NCI-H524 treated with DMSO at 0.1 percent for 48 hours (cell line): ENCODE measurements at places on chromosomes 6 and 20.
A peak's percentile ranks its signal among the peaks of the same experiment; 100 is the strongest.

DNA sequence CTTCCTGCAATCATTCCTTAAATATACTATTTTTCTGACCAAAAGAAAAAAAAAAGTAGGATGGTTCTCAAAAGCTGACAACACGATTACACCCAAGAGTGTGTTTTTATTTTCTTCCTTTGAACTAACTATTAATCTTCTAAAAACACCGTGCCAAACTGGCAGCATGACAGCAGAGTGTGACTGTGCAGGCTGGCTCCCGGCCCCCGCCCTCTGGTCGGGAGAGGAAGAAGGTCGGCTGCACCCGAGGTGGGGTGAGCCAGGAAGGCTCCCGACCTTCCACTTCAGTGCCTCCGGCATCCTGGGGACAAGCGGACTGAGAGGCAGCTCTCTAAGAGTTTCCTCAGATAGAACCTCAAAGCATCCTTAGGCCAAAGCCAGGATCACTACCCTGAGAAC is 29.2 kb downstream of the SLC22A23 start:
- DNase-seq = no peak

DNA sequence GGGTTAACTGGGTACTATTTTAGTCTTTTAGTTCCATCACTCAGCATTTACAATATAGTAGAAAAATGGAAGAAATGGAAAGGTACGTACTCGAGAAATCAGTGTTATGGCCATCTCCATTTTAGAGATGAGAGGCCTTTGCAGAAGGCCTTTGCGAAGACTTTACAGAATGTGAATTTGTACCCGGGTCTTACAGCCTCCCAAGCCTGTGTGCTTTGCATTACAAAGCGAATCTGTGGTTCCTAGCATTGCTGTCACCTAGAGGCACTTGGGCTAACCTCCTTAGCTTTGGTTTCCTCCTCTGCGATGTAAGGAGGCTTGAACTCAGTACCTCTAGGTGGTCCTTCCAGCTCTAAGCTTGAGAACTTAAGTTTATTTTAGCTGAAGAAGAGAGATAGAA is 10.9 kb downstream of the VAPB start:
- DNase-seq = no peak

DNA sequence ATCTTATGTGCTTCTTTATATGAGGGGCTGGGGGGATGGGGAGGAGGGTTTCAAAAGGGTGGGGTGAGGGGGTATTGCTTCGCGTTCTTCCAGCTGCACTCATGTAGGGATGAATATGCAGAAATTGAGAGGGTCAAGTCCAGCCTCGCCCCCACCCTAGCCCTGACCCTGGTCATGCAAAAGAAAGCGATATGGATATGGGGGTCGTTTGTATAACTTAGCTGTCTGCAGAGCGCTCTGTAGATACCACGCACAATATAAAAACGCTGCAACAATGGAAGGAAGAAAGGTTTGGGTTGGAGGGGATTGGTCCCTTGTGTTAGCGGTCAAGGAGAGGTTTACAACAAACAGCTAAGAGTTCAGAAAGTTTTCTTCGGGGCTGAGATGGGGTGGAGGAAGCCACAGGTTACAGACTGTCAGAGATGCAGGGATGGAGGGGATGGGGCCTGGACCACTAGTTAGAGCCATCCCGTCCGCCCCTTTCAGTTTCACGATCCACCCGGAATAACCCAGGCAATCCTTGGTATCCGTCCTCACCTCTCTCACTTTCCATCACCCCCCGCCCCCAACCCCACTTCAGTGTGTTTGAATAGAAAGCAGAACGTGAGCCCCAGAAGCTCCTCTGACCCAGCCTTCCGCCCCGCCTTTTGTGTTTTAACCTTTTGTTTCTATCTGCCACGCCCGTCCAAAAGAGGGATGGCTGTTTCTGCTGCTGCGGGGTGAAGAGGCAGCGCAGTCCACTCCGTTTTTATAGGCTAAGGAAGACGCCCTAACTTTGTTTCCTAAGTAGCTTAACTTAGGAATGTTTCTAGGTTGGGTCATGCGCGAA is 73.5 kb downstream of the SOX4 start:
- no peak for DNase-seq

DNA sequence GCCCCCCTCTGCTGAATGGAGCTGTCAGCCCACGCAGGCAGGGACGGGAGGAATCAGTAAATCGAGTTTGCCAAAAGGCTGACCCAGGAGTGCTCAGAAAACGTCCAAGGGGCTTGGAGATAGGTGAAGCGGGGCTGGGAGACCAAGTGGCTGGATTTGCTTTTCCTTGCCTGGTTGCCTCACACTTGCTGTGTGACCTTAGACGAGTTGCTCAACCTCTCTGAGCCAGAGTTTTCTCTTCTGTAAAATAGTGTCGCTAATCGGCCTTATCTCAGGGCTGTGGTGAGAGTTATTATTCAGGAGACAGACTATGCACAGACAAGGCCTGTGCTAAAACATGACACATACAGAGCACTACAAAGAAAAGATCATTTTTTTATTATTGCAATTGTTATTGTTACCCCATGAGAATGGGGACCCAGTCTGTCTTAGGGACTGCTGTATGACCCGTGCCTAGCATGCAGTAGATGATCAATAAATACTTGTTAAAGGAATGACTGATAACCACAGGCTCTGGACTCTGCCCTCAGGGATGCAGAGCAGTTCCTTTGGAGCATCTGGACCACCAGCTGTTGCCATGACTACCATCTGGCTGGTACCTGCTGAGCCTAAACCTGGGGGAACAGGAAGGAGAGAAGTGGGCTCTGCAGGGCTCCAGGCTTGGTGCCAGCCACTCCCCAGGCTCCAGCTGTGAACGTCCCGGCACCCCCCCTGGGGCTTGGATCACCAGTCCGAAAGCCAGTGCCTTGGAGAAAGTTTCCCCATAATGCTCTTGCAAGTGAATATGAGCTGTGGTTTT is 901 bp downstream of the KCNK15 start:
- peak; percentile 85 for DNase-seq

GRCh38 chr20:38776363-38776762 is 28.1 kb downstream of the ACTR5 start:
- no peak for DNase-seq

- DNase-seq = no peak
Measured at GRCh38 chr6:111195656-111196055, 108.4 kb downstream of the SLC16A10 start.

DNA sequence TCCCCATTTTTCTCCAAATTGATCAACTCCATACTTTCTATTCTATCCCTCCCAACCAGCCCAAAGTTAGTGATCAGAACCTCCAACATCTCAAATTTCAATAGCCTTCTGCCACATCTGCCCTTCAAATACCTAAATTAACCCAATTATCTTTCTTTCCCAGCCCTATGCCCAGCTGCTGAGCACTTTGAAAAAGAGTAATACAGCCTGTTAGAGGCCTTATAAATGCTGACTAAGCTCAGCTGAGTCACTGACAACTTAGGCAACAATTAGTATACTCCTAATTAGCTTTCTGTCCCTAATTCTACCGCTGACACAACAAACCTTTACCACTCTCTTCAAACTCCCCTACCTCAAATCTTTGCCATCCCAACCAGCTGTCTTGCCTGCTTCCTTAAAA is 23.5 kb downstream of the RUNX2 start:
- DNase-seq = peak; percentile 59

DNA sequence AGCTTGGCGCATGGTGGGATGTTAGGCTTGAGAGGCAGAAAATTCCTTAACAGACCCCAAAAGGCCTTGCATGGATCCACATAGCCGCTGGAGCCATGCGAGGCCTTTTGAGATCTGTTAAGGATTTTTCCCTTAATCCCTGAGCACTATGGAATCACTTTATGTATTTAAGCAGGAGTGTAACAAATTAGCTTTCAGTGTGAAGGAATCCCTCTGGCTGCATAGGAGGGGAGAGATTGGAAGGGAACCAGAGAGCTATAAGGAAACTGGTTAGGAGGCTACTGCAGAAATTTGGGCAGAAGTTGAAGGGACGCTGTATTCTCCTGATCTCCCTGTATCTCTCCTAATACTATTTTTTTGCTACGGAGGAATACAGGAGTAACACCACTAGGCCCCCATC is 23.1 kb upstream of the NEDD9 start:
- DNase-seq = no peak

- DNase-seq = no peak
Measured at GRCh38 chr6:18823782-18824386, 436.7 kb downstream of the RNF144B start.

DNA sequence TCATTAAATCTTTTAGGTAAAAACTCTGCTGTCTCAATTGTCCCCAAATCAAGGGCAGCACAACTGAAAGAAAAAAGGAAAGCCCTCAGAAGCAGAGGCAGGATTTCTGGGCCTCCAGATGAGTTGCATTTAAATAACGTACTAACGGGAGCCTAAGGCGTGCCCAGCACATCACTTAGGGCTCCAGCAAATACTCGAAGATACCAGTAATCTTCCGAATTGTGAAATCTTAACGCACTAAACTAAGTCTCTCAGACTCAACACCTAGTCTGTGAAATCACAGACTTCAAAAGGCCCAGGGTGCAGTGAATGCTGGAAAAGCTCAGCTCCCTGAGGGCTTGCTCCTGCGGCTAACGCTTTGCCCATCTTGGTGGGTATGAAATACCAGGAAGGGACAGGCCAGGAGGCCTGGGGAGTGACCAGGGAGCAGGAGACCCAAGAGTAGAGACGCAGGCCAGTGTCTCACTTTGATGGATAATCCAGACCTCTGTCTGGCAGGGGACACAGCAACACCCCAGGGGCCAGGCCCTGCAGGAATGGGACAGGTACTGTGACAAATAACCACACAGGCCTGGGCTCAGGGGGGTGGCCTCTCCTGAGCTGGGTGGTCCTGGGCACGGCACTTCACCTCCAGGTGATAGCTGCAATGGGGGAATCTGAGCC is 36.4 kb downstream of the RRBP1 start:
- no peak for DNase-seq

- DNase-seq = no peak
Measured at GRCh38 chr6:132210886-132211563, 190.2 kb downstream of the MOXD1 start.

GRCh38 chr20:3563133-3563532 is 92.3 kb downstream of the ATRN start:
- no peak for DNase-seq

- no peak for DNase-seq
Measured at GRCh38 chr20:39021748-39022147, 59.6 kb downstream of the DHX35 start.

- no peak for DNase-seq
Measured at GRCh38 chr6:33947916-33948594, 144.3 kb upstream of the MLN start.

- DNase-seq = no peak
Measured at GRCh38 chr6:134020543-134020942, 31.9 kb downstream of the SLC2A12 start.
